ENCODE measurements at places on chromosomes 1 and 21.

GRCh38 chr21:43328958-43329691, 97.8 kb downstream of the SIK1 start:
- no peak for DNase-seq

DNA sequence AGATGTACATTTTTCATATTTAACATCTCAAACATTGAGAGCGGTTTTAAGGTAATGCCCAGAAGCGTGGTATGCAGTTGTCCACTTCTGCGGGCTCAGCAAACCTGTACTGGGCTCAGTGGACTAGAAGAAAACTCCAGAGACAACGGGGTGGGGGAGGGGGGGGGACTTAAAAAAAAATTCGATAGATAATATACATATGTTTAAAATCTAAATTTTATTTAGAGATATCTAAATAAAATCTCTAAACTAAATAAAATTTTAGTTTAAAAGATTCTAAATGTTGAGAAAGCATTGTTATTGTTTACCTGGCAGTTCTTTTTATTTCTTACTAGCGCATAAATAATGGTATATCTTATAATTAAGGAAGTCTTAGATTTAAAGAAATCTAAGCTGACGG, 1.1 kb upstream of the IL12RB2 start:
- DNase-seq = no peak

- DNase-seq = no peak
Observed at GRCh38 chr1:149849111-149849946, 50.0 kb upstream of the BOLA1 start.

DNA sequence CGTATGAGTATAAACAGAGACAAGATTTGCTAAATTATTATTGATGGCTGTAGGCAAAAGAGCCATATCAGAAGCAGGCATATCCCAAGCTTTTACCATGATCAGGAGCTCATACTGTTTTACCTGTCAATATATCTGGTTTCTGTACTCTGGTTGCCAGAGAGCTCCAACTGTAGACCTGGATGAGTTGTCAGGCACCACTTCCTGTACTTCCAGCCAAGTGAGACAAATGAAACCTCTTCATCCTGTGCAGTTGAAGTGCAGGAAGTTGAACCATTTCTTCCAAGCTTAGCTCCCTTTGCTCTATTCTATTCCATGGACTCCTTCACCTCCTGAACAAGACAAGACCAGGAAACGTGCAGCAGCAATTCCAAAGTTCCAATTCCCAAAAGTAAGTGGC, 115.6 kb downstream of the ZNF281 start:
- DNase-seq = no peak

- DNase-seq = no peak
Observed at GRCh38 chr1:30818568-30819243, 61.1 kb upstream of the LAPTM5 start.

- DNase-seq = no peak
Observed at GRCh38 chr1:234521836-234522235, 42.9 kb upstream of the TARBP1 start.

DNA sequence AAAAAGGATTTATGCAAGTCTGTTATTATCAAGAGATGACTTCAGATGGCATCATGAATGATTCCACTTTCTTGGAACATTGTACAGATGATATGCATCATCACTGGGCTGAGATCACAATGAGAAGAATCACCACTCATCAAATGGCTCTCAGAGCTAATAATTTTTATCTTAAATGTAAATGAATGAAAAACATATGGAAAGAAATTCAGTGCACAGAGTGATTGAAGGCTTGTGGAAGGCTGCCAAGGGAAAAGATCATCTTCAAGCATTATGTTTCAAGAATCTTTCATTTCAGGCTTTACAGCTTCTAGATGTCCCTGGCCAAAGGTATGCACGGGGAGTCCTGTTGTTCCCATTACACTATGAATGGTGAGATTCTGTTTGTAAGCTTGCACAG, 955.7 kb downstream of the TTLL7 start:
- DNase-seq = no peak
